ENCODE measurements at places on chromosomes 7 and 10.

DNA sequence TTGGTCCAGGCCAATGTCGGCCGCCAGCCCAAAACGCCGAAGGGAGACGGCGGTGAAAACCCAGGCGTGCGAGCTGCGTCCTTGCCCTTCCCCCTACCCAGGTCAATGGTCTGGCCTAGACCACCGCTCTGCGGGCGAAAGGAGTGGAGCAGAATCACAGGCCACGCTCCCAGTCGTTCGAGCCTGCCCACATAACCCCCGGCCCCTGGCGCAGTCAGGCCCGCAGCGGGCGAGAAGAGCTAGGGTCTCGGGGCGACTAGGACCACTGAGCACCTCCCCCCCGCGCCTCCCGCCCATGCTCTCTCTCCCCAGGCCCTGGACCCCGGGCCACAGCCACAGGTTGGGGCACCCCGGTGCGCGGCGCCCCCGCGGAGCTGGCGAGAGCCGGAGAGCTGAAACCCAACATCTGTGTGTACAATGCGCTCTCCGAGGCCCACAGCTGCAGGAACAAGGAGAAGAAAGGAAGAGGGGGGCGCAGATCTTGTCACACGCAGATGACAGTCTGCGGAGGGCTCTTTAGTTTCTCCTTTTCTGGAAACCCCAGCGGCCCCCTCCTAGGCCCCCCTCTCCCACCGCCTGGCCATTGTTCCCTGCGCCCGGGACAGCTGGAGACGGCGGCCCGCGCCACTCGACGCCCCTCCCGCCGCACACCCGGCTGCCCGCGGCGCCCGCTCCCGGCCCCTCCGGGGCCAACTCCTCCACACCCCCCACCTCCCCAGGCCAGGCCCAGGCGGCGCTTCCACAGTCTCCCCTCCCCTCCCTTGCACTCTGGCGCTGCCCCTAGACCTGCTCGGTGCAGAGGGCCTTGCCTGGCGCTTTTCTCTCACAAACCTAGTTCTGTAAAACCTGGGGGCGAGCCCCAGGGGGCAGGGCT lies 355.0 kb downstream of the DNAJB6 start:
- DNase-seq: no peak

- DNase-seq: no peak
Observed at GRCh38 chr7:2405201-2405600, 1.8 kb downstream of the CHST12 start.

DNA sequence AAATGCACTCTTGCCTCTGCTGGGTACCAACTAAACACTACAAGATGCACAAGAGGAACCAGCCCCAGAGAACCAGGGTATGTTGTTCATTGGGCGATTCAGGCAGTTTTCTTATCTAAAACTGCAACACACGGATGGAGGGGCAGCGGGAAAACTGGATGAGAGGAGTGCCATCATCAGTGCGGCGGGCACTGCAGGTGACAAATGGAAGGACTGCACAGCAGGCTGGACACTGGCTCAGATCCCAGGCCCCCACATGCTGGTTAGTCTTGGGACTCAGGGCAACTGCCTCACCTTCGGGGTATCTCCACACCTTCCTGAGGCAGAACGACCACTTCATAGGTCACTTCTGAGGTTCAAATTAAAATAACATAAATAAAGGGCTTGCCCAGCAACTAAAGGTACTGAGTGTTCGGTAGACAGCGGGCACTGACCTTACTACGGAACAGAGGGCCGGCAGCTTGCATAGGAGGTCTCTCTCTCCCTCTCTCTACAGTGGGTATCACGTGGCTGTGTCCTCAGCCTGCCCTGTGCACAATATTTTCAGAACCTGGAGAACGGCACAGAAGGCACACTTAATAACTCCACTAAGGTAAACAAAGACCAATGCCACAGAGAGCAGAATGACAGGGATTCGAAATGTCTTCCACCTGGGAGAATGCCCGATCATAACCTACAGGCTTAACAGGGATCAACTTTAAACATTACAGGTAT lies 72.1 kb downstream of the GRB10 start:
- DNase-seq: no peak

DNA sequence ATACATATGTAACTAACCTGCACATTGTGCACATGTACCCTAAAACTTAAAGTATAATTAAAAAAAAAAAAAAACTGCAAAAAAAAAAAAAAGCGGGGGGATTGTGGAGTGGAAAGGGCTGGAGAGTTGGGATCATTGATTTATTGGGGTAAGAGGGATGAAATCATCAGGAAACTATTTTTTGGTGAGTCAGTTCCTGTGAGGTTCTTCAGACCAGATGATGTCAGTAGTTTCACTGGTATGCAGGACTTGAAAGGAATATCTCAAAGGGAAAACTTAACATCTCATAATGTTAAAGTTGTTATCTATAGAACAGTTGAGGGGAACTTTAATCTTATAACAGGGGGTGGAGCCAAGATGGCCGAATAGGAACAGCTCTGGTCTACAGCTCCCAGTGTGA lies 32.6 kb upstream of the TECTB start:
- DNase-seq: peak; percentile 42

- DNase-seq: no peak
Observed at GRCh38 chr7:46449743-46450142, 528.7 kb upstream of the IGFBP3 start.

DNA sequence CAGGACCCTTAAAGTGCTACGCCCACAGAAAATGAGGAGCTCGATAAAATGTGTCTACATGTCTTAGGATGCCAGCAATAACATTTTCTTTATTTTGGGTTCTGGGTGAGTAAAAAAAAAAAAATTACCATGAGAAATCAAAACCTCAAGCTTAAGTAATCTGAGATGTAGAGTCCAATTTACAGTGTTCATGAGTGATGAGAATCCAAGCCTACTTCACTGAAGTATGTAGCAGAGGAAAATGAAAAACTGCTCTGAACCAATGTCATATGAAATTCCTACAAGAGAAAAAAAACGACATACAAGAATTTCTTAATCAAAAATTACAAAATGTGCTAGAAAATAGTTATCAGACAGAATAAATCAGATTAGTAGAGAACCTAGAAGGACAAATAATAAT lies 274.4 kb downstream of the HTR7 start:
- DNase-seq: no peak

DNA sequence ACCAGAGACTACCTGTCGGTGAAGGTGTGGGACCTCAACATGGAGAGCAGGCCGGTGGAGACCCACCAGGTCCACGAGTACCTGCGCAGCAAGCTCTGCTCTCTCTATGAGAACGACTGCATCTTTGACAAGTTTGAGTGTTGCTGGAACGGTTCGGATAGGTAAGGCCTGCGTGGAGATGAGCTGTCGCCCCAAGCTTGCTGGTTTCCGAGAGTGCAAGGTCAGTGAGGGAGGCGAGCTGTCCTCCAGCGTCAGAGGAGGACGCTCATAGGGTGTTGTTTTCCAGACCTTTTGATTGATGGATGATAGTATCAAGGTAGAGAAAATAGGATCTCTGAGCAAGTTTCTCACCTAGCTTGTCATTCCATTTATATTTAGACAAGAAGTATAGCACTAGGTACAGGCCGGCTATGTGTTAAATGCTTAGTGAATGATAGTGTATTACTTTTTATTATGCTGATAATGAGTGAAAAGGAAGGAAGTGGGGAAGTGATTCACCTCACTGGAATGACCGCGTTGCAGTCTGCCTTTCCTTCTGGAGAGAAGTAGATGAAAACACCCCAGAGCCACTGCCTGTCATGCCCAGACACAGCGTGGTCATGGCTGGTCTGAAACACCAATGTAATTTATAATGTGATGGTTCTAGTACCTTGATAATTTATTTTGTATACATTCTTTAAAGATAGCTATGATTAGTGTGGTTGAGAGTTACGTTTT lies 33.9 kb downstream of the BNIP3 start:
- DNase-seq: peak; percentile 63

DNA sequence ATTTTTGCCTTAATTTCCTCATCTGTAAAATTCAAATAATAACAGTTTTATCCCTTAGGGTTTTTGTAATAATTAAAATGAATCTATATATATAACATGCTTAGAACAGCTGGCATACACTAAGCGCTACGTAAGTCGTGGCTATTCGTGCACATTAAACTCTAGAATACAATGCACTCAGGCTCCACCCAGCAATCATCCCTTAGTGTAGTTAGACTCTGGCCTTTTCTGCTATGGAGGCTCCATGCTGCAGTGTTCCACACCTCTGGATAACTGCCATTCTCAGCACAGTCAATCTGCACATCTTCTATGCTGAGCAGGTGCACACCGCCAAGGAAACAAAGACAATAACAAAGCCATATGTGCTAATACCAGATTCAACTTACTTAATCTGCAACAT lies 92.9 kb downstream of the IPMK start:
- DNase-seq: no peak

DNA sequence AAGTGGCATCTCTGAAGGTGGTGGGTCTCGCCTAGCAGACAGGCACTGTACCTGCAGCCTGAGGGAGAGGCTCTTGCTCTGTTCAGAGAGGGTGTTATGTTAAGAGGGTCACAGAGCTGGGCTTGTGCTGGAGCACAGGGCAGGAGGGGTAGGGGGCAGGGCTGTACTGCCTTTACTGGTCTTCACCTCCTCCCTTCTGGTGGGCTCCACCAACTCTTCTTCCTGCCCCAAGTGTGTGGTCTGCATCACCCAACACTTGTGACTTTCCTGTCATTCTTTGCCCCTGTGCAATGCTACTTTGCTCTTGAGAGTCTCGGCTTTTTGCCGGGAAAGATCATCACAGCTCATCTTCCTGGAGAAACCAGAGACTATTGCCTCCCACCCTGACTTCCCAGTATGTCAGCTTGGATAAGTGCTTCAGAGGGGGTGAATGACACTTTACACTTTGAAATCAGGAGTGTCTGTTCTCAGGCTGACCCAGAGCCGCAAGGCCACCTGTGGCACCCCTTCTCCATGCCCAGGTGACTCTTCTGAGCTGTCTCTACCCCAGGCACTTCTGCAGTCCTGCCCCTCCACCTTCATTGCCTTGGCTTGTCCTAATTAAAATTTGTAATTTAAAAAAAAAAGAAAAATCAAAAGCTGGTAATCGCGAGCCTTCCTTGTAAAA lies 38.4 kb upstream of the IKZF1 start:
- no peak for DNase-seq

GRCh38 chr7:14047709-14048399 lies 58.4 kb upstream of the ETV1 start:
- no peak for DNase-seq

- DNase-seq: no peak
Observed at GRCh38 chr7:14842523-14842922, 60.0 kb downstream of the DGKB start.

GRCh38 chr10:11521860-11522259 lies 89.6 kb downstream of the USP6NL start:
- DNase-seq: no peak

DNA sequence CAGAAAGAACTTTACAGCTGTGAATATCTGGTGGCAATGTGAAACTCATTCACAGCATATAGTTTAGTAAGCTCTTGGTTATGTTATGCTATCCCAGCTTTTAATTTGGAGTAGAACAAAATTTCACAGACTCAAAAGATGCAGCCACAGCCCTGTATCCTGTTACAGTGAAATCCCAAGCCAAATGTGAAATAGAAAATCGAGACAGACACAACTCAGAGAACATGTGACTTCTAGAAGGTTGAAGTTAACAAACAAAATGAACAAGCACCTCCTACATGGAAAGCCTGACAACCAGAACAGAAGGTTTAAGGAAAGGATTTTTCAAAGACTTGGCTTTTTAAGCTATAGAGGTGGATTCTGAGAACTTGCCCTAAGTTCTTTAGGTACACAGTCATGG lies 39.6 kb downstream of the JAZF1 start:
- no peak for DNase-seq

DNA sequence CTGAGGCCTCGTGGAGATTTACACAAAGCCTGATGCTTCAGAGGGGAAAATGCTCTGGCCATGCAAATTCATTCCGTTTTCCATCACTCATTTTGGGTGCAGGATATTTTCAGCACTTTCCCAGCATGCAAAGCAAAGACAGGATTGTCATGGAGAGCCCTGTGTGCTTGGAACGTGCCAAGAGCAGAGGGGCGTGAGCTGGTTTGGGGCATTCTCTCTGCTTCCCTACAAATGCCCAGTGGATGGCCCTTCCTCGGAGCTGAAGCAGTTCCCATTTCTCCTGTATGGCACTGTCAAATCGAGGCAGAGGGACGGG lies 164.1 kb downstream of the PRKAG2 start:
- DNase-seq: no peak

GRCh38 chr10:72097448-72098300 lies 9.3 kb upstream of the SPOCK2 start:
- peak; percentile 98 for DNase-seq

- no peak for DNase-seq
Observed at GRCh38 chr10:29649561-29650551, 15.1 kb upstream of the SVIL start.

- DNase-seq: no peak
Observed at GRCh38 chr7:158782761-158783401, 46.4 kb downstream of the ESYT2 start.

DNA sequence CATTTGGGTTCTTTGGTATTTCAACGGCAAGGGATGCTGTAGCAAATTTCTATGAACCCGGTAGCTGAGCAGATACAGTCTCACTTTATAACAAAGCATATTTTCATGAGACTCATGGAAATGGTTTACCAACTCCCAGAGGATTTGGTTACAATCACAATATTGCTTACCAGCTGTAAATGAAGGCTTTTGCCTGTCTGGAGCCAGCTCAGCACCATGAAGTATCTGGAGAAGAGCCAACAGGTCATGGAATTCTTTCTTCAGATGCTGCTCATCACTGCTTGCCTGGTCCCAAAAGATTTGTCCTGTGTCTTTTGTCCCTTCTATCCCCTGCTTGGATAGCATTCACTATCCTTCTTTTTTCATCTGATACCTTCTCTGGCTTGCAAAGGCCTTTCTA lies 316.9 kb upstream of the PHYHIPL start:
- DNase-seq: no peak

- DNase-seq: no peak
Observed at GRCh38 chr10:50410066-50410811, 158.9 kb upstream of the ASAH2 start.

Data from RCC 7860 (cell line).